ENCODE measurements at places on chromosomes 4 and X.

- DNase-seq, result no peak
Measured at GRCh38 chr4:169870507-169870906, 112.8 kb upstream of the HPF1 start.

GRCh38 chrX:126272795-126273497, 106.9 kb upstream of the DCAF12L2 start:
- no peak for DNase-seq

DNA sequence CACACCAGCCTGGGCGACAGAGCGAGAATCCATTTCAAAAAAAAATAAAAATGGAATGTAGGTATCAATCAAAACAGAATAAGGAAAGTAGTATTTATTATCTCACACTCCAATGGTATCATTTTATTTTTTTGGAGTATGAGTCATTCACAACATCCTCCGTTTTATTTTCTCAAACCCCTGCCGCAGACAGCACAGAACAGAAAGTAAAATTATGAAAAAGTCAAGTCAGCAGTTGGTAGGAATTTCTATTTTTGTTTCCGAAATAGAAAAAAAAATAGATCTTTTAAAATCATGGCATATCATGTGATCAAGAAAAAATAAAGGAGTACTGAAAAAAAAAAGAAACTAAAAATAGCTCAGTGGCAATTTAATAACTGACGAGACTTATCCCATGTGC, 490.7 kb upstream of the TENM3 start:
- no peak for DNase-seq

GRCh38 chr4:6527683-6528595, 47.0 kb upstream of the MAN2B2 start:
- no peak for DNase-seq

GRCh38 chr4:33025236-33025635, 2305.1 kb downstream of the PCDH7 start:
- DNase-seq, result no peak

DNA sequence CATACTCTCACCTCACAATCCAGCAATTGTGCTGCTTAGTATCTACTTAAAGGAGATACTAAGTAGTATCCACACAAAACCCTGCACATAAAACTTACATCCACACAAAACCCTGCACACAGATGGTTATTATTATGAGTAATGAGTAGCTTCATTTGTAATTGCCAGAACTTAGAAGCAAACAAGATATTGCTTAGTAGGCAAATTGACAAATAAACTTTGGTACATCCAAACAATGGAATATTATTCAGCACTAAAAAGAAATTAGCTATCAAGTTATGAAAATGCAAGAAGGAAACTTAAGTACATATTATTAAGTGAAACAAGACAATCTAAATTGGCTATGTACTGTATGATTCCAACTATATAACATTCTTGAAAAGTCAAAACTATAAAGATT, 80.6 kb downstream of the NPY2R start:
- no peak for DNase-seq

DNA sequence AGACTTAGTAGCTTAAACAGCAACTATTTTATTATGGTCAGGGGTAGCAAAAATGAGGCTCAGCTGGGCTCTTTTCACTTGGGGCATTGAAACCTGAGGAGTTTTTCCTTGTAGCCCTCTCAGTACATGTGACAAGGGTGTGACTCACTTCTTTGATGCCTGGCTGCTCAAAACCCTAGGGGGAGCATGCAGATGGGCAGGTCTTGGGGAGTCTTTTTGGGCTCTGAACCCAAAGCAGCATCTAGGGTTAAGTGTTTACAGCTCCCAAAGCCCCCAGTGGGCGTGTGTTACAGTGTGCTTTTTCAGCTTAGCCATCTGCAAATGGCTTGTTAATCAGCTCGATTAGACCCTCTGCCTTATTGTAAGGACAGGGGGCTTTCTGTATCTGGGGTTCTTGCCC, 1752.7 kb downstream of the PCDH7 start:
- DNase-seq, result no peak

GRCh38 chr4:25065431-25065858, 34.7 kb upstream of the LGI2 start:
- DNase-seq, result no peak

- no peak for DNase-seq
Measured at GRCh38 chr4:64121803-64122202, 287.4 kb downstream of the TECRL start.

DNA sequence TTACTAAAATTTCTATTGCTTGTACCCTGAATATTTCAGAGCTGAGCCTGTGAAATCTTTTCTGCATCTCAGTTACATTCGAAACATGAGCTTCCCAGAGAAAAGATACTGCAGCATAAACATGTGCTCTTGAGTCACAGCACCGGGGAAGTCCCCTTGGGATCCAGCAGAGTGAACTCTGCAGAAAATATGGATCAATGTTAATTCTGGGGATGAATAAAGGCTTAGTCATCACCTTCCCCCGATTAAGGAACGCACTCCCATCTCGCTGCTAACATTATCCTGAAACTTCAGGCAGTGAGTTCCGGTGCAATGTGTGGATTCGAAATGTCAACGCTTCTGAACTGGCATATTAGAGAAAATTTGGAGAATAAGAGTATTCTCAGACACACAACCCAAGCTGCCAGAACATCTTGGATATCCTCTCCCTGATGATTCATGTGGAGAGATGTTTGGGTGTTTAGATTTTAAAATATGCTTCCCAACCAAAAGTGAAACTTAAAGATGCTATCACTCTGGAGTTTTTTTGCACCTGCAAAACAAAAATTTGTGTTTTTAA, 90.8 kb downstream of the IRF2 start:
- DNase-seq, result no peak

GRCh38 chr4:183390374-183390773, 54.1 kb upstream of the CDKN2AIP start:
- no peak for DNase-seq

DNA sequence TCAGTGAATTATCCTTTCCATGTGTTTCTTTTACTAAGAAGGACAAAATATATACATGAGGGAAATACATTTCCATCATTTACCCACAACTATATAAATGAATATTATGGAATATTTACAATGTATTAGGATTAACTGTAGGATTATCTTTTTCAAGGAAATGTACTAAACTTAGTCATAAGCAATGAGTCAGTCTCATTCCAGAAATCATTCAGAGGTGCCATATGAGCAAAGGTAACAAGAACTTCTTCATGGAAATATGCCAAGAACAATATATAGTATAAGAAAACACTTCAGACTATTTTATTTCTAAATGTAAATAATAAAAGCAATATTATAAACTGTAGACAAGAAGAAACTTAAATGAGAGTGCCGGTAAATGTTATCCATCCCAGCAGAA, 67.1 kb downstream of the USP38 start:
- no peak for DNase-seq

GRCh38 chrX:102883491-102883890, 53.6 kb upstream of the RAB40AL start:
- DNase-seq, result no peak

- no peak for DNase-seq
Measured at GRCh38 chr4:76296286-76296820, 10.2 kb upstream of the STBD1 start.

DNA sequence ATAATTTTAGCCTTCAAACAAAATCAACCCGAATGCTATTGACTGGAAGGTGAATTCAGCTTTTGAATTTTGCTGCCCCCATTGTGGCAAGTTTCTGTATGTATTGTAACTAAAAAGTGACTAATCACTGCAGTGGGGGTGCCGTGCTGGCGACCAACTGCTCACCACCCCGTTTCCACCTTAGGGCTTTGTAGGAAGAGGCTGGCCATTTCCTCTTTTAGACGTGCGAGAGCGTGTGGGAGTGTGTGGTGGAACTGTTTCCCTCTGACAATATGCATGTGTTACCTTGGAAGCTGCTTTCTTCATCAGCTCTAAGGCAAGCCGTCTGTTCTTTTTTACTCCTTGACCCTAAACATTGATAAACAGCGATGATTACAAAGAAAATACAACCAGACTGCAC, 78.8 kb downstream of the SEL1L3 start:
- DNase-seq, result no peak

GRCh38 chr4:36610628-36611027, 329.2 kb downstream of the DTHD1 start:
- DNase-seq, result no peak

GRCh38 chr4:118797558-118798142, 38.3 kb downstream of the SEC24D start:
- no peak for DNase-seq

DNA sequence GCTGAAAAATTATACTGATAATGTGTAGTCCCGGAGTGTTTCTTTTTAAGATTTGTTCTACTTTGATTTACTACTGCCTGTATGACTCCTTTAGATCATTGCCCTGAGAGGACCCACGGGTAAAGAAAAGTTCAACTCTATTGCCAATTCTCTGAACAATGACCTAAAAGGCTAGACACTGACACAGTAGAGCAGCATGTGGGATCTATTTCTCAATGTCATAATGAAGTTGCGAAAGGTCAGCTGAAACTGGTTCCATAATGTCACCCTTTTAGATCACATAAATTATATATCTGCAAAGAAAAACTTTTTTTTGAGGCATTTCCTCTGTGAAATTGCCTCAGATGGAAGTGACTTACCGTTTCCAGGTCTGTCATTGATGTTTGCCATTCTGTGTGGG, 67.4 kb downstream of the GLRB start:
- DNase-seq, result no peak

GRCh38 chrX:35728481-35728880, 69.7 kb upstream of the MAGEB16 start:
- DNase-seq, result no peak

- no peak for DNase-seq
Measured at GRCh38 chr4:38684951-38685844, 21.2 kb downstream of the KLF3 start.

DNA sequence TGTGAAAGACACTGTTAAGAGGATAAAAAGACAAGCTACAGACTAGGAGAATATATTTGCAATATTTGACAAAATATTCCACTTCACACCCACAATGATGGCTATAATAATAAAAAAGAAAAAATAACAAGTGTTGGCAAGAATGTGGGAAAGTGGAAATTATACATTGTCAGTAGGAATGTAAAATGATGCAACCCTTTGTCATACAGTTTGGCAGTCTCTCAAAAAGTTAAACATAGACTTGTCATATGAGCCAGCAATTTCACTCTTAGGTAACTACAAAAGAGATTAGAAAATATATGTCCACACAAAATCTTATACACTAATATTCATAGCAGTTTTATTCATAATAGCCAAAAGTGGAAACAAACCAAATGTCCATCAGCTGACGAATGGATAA, 5.2 kb upstream of the RADX start:
- no peak for DNase-seq

- peak; percentile 30 for DNase-seq
Measured at GRCh38 chr4:174764105-174764729, 64.8 kb downstream of the GLRA3 start.
